Endothelial cell (in vitro differentiated cells): ENCODE measurements at places on chromosomes 7 and 10. TPM values are rescaled to one million over a fixed set of nuclear protein-coding genes. Genes with fewer than 3 reads are reported as not detected.

CFAP69 gene
- 1.8 TPM for total RNA-seq

GNAT3 gene
- total RNA-seq: not detected

DNA sequence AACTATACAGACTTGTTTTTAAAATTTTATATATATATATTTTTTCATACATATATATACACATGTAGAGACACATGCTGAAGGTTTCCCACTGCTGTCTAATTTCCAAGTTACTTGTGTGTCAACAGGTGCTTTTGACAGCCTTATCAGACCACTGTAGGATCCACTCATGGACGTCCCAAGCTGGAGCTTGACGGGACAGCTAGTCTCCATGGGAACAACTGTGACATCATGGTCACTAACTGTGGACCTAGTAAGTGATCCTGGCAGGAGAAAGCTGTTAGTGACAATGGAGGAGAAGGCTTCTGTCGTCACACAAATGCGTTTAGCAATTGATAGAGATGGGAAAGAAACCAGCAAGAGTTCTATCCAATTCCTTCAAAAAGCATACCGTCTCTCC lies 60.2 kb upstream of the DDC start:
- no peak for DNase-seq

DNA sequence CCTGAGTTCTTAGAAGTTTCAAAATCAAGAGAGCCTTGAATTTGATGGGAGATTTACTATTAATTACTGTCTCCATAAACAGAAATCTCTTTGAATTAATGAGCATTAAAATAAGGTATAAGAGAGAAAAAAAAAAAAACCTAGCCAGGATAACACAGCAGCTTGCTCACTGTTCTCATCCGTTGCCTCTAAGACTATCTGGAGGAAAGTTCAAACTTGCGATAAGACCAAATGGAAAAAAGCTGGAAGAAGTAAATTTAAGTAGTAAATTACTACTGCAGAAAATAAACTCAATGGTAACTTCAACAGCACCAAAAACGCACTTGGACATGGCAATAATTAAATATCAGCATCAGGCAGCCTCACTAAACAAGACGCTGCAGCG lies 36.7 kb downstream of the GNA12 start:
- no peak for DNase-seq

GRCh38 chr7:34389332-34390078 lies 268.5 kb upstream of the NPSR1 start:
- no peak for DNase-seq

DNA sequence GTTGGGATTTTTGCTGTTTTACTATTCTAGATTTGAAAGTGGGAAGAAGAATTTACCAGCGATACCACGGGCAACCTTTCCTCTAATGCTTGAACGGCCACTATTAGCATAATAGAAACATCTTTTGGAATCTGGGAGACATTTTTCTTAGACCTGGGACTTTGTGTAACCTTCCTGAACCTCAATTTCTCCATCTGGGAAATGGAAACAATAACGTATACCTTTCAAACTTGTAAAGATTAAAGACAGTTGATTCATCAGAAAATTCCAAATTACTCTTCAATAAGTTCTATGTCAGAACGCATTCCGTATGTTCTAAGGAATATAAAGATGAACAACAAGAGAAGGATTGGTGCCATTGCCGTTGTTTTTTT lies 453 bp upstream of the RNLS start:
- no peak for DNase-seq

GRCh38 chr10:24698270-24698669 lies 25.4 kb downstream of the ARHGAP21 start:
- DNase-seq: no peak

- no peak for DNase-seq
These were observed 14.7 kb upstream of the LRRN3 start for GRCh38 chr7:111076205-111076604.

DNA sequence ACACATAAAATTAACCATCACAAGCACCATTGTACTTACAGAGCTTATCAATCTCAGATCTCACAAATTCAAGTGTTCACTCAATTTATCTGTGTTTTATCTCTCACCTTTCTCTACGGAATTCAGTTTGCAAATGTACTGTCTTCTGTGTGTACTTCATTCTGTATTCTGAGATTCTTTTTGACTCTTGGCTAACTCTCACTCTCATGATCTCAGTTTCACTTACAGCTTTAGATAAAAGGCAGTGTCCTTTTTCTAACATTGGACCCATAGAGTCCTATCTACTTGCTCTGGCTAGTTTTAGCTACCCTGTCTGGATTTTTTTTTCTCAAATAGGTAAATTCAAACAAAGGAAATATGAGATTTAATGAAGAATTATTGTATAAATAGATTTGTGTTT lies 176.0 kb downstream of the CCDC7 start:
- no peak for DNase-seq

DNA sequence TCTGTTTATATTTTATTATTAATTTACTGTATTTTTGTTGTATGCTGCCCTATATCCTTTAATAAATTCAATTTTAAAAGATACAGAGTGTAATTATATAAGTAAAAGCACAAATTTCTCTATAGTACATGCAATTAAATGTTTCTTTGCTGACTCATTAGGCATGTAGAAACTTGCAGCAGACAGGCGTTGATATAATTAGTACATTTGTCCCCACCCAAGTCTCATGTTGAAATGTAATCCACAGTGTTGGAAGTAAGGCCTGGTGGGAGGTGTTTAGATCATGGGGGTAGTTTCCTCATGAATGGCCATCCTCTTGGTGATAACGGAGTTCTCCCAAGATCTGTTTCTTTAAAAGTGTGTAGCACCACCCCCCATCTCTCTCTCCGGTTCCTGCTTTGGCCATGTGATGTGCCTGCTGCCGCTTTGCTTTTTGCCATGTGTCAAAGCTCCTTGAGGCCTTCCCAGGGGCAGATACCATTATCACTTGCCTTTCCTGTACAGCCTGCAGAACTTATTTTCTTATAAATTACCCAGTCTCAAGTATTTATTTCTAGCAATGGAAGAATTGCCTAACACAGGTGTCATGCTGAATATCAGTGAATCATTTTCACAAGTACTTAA lies 63.7 kb downstream of the TSPAN12 start:
- no peak for DNase-seq

DNA sequence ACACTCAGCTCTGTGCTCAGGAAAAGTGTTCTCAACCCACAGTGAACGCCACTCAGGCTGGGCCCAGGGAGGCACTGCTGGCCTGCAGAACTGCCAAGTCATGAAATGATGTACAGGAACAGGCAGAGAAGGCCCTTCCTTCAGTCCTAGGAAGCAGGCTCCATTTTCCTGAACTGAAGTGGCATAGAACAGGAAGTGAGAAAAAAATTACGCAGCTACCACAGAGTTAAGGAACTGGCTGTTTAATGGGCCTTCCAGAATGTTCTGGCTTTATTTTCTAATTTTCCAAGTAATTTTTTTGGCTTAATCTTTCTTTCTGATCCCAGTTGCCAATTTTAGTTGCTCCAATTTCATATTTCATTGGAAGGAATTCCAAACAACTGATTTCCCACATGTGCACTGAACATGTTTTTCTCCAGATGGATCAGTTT lies 39.3 kb downstream of the LRRC18 start:
- no peak for DNase-seq
